ENCODE measurements at places on chromosomes 13 and 19.

- no peak for DNase-seq
Observed at GRCh38 chr13:61833228-61833627, 417.6 kb upstream of the PCDH20 start.

DNA sequence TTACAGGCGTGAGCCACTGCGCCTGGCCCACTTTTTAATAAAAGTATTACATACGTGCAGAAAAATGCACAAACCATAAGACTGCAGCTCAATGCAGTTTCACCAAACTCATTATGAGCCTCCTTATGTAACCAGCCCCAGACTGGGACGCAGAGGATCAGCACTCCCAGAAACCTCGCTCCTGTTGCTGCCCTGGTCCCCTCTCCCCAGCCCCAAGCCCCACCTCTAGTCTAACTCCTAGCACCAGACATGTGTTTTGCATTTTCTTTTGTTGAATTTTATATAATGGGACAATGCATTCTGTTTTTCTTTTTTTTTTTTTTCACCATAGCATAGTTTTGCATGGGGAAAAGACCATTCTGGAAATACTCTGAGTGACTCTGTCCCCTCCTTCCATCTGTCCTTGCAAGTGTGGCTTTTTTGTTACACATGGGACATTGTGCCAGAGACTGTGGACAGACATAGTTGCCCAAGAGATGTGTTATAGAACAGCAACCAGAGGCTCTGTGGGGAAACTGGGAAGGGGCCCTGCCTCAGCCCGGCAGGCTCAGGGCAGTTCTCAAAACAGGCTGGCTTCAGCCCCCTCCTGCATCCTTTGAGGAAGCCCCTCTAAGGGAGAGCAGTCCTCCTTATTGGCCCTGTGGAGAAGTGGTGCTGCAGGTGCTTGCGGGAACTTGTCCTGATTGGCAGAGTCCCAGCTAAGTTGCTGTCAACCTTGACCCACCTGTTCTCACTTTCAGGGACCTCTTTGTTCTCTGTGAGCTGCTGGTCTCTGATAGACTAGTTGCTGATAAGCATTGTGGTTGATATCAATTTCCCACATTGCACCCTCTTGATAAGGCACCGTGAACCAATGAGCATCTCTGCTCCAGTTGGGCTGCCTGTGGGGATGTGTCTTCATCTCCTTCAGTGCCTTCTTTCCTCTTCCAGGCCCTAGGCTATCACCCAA lies 13.8 kb upstream of the OLFM4 start:
- no peak for DNase-seq

- no peak for DNase-seq
Observed at GRCh38 chr13:112097770-112098169, 30.8 kb downstream of the SOX1 start.

DNA sequence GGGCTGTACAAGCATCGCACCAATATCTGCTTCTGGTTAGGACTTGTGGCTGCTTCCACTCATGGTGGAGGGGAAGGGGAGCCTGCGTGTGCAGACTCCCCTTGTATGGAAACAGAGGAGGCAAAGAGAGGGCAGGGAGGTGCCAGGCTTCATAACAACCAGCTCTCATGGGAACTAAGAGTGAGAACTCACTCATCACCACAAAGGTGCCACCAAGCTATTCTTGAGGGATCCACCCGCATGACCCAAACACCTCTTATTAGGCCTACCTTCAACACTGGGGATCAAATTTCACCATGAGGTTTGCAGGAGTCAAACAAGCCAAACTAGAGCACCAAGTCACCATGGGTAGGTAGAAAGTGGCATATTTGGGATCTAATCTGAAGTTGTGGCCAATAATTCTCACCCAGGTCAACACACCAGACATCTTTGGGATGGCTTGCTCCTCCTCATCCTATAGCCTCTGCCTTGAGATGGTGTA lies 46.4 kb downstream of the RUBCNL start:
- no peak for DNase-seq

All from activated effector memory CD4-positive, alpha-beta T cell treated with anti-CD3 and anti-CD28 coated beads, Interleukin-2, amount 50 U/mL, for 16 hours (primary cell).